ENCODE measurements at places on chromosomes 7 and 10. TPM values are rescaled to one million over a fixed set of nuclear protein-coding genes. Genes with fewer than 3 reads are reported as not detected.

DNA sequence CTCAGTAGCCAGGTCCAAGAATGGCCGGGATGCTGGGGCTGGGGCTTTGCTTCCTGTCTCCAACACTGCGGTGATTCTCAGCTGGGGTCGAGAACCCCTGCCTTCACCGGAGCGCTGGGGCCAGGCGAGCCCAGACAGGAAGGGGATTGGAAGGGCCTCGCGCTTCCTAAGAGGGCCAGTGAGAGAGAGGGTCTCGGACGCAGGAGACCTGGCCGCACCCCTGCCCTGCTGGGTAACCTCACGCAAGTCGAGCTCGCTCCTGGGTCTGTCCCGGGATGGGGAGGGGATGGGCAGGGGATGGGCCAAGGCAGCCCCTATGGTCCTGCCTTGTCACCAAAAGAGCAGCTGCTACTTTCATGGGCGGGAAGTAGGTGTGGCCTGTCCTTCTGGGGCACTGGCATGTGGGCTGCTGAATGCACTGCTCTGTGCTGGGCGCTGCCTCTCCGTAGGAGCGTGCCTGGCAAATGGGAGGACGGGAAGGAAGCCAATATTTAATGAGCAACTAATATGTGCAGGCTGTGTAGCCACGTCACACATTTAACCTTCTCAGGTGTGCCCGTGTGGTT lies 20.0 kb downstream of the KCNK18 start:
- DNase-seq: peak; percentile 65

DNA sequence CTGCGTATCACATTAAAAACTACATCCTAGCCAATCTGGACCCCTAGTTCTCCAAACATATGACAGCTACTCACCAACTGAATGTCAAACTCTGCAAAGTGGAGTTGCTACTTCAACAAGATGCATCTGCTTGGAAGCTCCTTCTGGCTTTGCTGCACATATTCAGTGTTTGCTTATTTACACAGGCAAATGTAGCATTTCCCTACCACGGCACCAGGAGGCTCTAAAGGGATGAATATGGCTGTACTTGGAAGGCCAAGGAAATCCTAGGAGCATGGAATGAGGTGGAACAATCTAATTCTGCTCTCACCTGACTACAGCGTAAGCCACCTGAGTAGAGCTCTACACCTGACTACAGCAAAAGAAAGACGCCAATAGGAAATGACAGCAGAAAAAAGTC lies 39.7 kb downstream of the MTPAP start:
- DNase-seq: peak; percentile 12

- no peak for DNase-seq
Measured at GRCh38 chr7:133530682-133531081, 277.8 kb downstream of the EXOC4 start.

DNA sequence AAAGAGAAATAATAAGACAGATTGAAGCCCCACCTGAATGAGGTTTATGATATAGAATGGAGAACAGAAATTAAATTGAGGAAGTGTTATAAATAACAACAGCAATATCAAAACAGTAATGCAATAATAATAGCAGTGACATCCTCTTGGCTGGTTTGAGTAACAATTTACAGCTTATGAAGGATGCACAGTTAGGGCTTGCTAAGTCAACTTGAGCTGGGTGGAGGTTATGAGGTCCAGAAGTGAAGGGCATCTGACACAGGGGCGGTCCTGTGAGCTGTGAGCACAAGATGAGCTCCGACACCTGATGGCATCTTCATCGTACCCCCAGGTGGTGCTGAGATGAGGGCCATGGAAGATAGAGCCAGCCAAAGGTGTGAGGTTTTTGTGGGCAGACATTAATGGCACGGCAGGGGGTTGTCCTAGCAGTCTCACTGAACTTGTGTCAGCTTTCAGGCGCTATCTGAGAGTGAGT lies 30.5 kb downstream of the ARHGAP22 start:
- no peak for DNase-seq

DNA sequence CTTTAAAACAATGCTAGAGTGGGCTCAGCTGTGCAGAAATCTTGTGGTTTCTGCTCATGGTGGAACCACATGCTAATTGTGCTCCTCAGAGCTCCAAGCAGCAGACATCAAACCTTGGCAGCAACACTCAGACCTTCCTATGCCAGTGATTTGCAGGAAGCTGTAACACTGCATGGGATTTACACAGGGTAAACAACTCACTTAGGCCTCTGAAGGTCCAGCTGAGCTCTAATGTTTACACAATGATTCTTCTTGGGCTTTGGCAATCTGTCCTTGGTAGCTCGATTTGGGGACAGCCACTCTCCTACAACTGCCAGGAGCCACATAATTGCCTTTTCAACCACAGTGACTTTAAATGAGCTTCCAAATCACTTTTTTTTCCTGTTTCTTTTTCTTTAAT lies 97.7 kb upstream of the PDLIM1 start:
- DNase-seq: no peak

GRCh38 chr7:55325371-55325792 lies 39.8 kb upstream of the LANCL2 start:
- no peak for DNase-seq

The KBTBD2 gene
- 34.9 TPM for total RNA-seq

Data from GM23338 (cell line).